SK-N-SH (cell line): ENCODE measurements at places on chromosomes 4 and X. TPM values are rescaled to one million over a fixed set of nuclear protein-coding genes. Genes with fewer than 3 reads are reported as not detected.
A peak's percentile ranks its signal among the peaks of the same experiment; 100 is the strongest.

Gene FHDC1
- 0.02 and 0.03 TPM in 2 replicates for polyA plus RNA-seq

Gene CEP44
- polyA plus RNA-seq, result 3.8 and 7.3 TPM in 2 replicates

- no peaks in the 10 kb centered on the region; the same call in 1 of the 2 replicates for H3K27me3 ChIP-seq
- no peaks in the 10 kb centered on the region for H3K4me1 ChIP-seq
- H3K27ac ChIP-seq, result no peak overlapping the region
- no peak overlapping the region for H3K4me3 ChIP-seq
- no peaks in the 10 kb centered on the region for H3K36me3 ChIP-seq
These were observed 18.3 kb downstream of the GYG2 start for GRCh38 chrX:2846992-2847391.

DNA sequence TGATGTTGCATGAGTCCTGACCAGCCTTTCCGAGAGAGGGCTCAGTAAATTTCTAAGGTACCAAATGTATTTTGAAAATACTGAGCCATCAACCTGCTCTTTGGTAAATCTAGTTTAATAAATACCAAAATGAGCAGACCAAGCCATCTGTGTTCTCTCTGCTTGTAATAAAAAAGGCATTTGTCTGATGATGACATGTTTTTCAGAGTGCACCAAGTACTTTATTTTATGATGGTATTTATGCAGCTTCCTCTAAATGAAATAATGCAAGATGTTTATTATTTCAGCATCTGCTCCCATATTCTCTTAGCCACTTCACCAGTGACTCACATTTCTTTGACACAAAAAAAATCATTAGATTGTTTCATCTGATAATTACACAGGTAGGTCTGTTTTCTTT is 700.5 kb downstream of the TRIML1 start:
- no peak overlapping the region for H3K4me3 ChIP-seq
- H3K27ac ChIP-seq, result no peak overlapping the region
- no peaks in the 10 kb centered on the region for H3K36me3 ChIP-seq
- H3K27me3 ChIP-seq, result no peaks in the 10 kb centered on the region

DNA sequence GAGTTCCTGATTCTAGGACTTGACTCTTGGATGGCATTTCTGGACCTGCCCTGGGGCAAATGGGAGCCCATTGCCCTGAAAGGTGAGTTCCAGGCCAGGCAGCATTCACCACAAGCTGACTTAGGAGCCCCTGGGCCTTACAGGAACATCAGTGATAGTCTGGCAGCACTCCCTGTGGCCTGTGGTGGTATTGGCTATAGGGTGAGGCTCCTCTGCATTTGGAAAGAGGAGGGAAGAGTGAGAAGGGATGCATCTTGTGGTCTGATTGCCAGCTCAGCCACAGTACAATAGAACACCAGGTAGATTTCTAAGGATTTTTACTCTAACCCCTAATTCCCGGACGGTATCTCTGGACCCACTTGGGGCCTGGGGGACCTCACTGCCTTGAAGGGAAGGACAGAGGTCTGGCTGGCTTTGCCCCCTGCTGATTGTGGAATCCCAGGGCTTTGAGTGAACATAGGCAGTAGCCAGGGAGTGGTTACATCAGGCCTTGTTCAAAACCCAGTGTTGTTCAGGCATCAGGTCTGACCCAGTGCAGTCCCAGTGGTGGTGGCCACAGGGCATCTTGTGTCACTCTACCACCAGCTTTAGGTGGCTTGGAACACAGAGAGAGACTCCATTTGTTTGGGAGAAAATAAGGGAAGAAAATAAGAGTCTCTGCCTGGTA is 32.9 kb downstream of the MAGED4 start:
- no peak overlapping the region for H3K27ac ChIP-seq
- H3K4me3 ChIP-seq, result no peak overlapping the region
- no peak for DNase-seq
- no peaks in the 10 kb centered on the region for H3K36me3 ChIP-seq
- no peaks in the 10 kb centered on the region for H3K4me1 ChIP-seq

Gene CLCN4
- polyA plus RNA-seq, result 1.1 and 1.5 TPM in 2 replicates

Gene LEF1
- polyA plus RNA-seq, result 0.36 and 0.89 TPM in 2 replicates

DNA sequence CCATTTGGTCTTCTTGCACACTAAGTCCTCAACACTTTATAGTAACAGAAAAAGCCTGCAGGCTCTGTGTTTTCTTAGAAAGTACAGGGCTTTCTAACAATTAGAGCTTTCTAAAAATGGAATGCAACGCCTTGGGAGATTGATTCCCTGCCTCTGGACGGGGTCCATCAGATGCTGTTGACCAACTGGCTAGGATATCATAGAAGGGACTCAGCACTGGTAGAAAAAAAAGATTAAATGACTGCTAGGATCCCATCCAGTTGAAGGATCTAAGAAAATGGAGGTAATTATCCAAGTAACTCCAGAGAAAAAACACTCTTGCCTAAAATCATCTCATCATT is 39.5 kb downstream of the USP46 start:
- no peak for DNase-seq
- H3K4me1 ChIP-seq, result no peaks in the 10 kb centered on the region; the same call in 1 of the 2 replicates
- no peak overlapping the region for H3K4me3 ChIP-seq
- no peaks in the 10 kb centered on the region for H3K27me3 ChIP-seq
- H3K27ac ChIP-seq, result no peak overlapping the region

Gene EDA
- 0.02 and 0.06 TPM in 2 replicates for polyA plus RNA-seq

DNA sequence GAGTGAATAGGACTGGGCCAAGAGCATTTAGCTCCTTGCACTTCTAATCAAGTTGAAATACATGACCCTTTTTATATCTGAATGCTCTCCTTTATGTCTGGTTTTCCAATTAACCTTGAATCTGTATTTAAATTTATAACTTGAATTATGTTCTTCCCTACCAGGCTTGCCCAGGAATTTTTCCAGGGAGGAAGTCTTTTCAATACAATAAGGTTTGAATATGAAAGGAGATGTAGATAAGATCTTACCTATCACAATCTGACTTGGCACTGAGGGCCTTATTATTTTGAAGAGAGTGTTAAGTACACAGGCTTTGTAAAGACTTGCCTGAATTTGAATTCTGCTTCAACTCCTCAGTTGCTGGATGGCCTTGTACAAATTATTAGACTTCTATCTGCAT is 555.7 kb downstream of the PCDH7 start:
- no peak overlapping the region for H3K27ac ChIP-seq
- no peaks in the 10 kb centered on the region for H3K27me3 ChIP-seq
- H3K4me1 ChIP-seq, result no peaks in the 10 kb centered on the region
- no peak overlapping the region for H3K4me3 ChIP-seq

DNA sequence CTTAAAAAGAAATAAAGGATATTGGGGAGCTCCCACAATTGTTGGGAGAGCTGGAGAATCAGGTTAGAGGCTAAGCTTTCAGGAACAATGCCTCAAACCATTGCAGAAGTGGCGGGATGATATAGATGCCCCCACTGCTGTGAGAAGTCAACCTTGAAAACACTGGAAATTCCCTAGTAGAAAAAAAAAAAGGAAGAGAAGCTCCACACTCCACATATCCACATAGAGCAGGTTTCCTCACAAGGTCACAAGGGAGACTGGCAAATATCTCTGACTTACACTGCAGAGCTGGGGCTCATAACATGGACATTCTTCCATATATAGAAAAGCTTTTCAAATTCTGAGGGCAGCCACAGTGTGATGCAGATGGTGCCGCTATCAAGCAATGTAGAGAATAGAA is 22.7 kb upstream of the OGT start:
- H3K4me3 ChIP-seq, result no peak overlapping the region
- H3K27ac ChIP-seq, result no peak overlapping the region
- no peak for DNase-seq
- H3K36me3 ChIP-seq, result no peaks in the 10 kb centered on the region
- H3K27me3 ChIP-seq, result no peaks in the 10 kb centered on the region; the same call in 1 of the 2 replicates
- H3K4me1 ChIP-seq, result no peaks in the 10 kb centered on the region

DNA sequence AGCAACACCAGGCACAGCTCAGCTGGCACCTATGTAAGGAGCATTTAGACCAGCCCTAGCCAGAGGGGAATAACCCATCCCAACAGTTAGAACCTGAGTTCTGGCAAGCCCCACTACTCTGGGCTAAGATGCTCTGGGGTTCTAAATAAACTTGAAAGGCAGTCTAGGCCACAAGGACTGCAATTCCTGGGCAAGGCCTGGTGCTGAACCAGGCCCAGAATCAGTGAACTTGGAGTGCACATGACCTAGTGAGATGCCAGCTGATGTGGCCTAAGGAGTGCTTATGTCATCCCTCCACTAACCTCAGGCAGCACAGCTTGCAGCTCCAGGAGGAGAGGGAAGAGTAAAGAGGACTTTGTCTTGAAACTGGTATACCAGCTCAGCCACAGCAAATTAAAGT is 7.6 kb upstream of the PRRG3 start:
- H3K4me3 ChIP-seq, result no peak overlapping the region
- DNase-seq, result no peak
- H3K27me3 ChIP-seq, result peaks cover 6% of the 10 kb centered on the region; the same call in 1 of the 2 replicates
- no peak overlapping the region for H3K27ac ChIP-seq
- no peaks in the 10 kb centered on the region for H3K4me1 ChIP-seq
- H3K36me3 ChIP-seq, result no peaks in the 10 kb centered on the region

DNA sequence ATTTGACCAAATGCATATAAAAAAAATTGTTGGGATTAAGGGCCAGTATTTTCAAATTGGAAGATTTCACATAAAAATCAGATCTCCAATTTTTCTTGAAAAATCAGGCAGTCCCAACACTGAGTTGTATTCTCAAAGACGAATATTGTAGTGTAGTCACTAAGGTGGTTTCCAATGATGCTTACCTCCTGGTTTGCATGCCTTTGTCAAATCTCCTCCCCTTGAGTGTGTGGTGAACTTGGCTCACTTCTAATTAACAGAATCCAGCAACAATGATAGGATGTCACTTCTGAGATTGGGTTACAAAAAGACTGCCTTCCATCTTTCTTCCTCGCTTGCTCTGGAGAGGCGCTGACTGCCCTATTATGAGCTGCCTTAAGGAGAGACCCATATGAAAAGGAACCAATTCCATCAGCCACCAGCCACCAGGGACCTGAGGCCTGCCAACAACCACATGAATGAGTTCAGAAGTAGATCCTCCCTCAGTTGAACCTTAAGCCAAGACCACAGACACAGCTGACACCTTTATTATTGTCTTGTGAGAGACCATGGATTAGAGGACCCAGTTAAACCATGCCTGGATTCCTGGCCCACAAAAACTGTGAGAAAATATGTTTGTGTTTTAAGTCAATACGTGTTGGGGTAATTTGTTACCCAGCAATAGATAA is 31.2 kb upstream of the TSPAN5 start:
- no peaks in the 10 kb centered on the region for H3K27me3 ChIP-seq
- no peaks in the 10 kb centered on the region for H3K36me3 ChIP-seq
- peaks cover 7% of the 10 kb centered on the region for H3K4me1 ChIP-seq
- no peak for DNase-seq

Gene IL2RG
- 0.24 TPM in 1 of 2 replicates, not detected in the other for polyA plus RNA-seq

DNA sequence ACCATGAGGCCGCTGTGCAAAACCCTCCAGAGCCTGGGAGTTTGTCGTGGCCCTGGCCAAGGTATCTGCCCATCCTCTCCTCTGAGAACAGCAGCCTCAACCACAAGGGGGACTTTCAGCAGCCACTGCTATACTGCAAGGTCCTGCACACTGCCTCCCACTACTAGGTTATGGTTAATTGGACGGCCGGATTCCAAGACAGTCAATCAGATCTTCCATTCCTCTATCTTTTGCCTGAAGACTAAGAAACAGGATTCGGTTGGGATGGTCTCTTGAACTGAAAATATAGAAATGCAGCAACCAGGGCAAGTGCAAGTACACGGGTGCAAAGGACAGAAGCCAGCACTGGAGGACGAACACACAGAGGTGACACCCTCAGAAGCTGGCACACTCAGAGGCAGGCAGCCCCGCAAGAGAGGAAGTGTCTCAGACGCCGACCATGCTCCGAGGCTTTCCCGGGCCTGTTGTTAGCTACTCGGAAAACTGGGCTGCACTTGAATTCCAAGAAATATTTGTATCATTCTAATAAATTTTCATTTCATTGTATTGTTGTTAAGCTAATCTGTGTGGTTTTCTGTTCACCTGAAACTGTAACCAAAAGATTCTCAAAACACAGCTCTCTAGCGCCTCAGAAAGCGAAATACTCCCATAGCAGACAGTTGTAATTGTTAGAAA is 63.3 kb downstream of the AFAP1 start:
- H3K4me3 ChIP-seq, result peak overlapping the region; percentile 15; the same call in 1 of the 2 replicates
- H3K36me3 ChIP-seq, result peaks cover 3% of the 10 kb centered on the region; the same call in 1 of the 2 replicates
- DNase-seq, result peak; percentile 54

DNA sequence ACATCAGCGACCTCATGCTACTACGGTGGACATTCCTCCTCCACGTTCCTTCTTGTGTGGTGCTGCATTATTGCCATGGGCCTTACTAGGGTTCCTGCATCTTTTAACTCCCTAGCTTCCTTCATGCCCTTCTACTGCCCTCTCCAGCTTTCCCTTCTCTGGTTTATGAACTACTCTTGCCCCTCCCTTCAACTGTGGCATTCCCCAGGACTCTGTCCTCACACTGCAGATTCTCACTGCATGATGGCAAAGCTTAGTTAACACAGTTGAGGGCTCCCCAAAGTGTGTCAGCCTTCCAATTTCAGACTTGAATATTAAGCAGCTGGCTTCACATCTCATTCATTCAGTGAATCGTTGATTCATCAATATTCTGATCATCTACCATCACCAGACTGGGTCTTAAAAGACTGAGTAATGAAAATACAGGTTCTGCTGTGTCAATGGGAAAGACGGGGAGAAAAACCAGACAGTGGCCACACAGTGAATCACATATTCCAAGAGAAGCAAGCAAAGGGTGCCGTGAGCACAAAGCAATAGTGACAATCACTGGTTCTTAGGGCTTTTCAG is 53.0 kb downstream of the ZFX start:
- DNase-seq, result no peak
- no peak overlapping the region for H3K27ac ChIP-seq
- H3K36me3 ChIP-seq, result peaks cover 23% of the 10 kb centered on the region
- no peak overlapping the region for H3K4me3 ChIP-seq
